ENCODE measurements at places on chromosomes 4 and X.

- no peak for DNase-seq
Observed at GRCh38 chr4:125184116-125184515, 130.6 kb upstream of the FAT4 start.

- DNase-seq = peak; percentile 22
Observed at GRCh38 chr4:73213916-73214653, 44.5 kb downstream of the ANKRD17 start.

GRCh38 chr4:100674976-100675375, 157.2 kb upstream of the EMCN start:
- DNase-seq = no peak

GRCh38 chr4:75429208-75429607, 85.0 kb downstream of the RCHY1 start:
- DNase-seq = no peak

DNA sequence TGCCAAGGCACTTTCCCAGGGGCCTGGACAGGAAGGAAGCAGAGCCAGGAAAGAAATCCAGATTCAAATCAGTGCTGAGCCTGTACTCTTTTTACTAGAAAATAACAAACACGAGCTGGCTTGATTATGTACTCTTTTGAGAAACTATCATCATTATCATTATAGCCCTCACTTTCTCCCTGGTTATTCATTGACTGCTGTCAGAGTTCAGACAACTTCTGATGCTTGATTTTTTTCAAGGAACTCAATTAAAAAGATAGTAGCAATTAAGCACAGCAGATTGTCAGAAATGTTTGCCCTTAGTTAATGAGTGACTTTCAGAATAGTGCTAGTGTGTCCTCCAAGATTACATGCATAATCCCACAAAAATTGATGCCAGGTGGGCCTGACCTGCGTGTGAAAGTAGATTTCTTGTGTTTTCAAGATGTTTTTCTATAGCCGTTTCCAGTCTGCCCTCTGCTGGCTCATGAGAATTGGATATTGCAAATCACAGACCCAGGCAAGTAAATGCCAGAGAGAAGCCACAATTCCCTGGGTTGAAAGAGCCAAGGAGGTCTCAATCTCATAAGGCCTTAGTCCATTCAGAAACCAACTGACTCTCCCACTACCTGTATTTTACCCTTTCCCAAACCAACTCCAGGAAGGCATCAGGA, 14.3 kb upstream of the PNPLA4 start:
- peak; percentile 2 for DNase-seq

- no peak for DNase-seq
Observed at GRCh38 chr4:151438154-151438553, 29.2 kb downstream of the FHIP1A start.

GRCh38 chrX:15815779-15816437, 25.6 kb downstream of the ZRSR2 start:
- DNase-seq = peak; percentile 25

DNA sequence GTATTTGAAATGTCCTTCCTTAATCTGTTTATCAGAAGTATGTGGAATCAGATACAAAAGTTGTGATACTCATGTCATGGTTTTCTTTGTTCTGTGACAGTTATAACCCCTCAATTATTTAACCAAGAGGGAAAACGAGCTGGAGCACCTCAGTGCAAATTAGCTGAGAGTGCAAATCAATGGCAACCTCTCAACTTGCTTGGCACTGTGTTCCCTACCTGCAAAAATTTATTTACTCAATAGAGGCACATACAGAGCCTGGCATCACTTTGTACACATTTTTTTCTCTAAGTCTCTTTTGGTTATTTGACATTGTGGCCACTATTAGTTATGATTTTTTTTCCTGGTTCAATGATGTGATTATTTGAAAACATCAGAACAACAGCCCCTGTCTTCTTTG, 186.2 kb downstream of the STIM2 start:
- DNase-seq = no peak

DNA sequence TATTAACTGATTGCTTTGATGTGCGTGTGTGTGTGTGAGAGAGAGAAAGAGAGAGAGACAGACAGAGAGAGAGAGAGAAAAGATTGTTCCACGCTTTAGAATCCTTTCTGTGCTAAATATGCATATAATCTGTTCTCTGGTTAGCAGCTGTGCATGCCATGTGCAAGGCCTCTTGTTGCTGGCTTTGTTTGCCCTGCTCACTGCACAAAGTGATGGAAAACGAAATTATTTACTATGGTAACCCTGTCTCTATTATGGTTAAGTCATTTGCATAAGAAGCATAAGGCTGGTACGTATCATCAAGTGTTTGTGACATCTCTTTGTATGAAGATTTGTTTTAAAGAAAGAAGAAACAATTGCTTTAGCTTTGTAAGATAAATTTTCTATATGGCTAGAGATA, 190.2 kb upstream of the POF1B start:
- DNase-seq = no peak

DNA sequence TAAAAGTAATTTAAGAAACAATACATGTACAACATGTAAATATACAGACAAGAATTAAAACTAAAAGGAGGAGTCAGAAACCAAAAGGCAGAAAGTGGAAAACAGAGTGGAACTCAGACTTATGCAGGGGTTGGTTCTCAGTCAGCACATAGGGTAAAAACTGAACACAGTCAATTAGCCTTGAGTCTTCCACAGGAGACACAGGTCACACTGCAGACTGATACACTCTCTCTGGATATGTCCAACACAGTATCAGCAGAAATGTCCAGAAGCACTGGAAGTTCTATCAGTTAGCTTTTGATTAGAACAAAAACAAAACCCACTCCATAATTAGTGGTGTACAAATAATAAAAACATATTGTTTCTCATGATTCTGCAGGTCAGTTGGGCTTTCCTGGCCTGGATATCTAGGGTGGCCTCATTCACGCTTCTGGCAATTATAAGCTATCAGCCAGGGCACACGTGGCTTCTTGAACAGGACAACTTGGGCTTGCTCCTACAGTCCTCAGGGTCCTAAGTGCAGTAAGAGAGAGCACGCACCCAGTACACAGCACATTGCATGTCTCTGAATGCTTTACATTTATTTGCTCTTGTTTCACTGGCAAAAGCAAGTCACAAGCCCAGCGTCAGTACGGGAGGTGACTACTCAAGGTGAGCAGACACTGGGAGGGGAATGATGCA, 21.6 kb downstream of the TEC start:
- DNase-seq = no peak

GRCh38 chr4:102007959-102008425, 217.5 kb downstream of the BANK1 start:
- no peak for DNase-seq

GRCh38 chr4:108327642-108328382, 159.1 kb upstream of the LEF1 start:
- DNase-seq = no peak

DNA sequence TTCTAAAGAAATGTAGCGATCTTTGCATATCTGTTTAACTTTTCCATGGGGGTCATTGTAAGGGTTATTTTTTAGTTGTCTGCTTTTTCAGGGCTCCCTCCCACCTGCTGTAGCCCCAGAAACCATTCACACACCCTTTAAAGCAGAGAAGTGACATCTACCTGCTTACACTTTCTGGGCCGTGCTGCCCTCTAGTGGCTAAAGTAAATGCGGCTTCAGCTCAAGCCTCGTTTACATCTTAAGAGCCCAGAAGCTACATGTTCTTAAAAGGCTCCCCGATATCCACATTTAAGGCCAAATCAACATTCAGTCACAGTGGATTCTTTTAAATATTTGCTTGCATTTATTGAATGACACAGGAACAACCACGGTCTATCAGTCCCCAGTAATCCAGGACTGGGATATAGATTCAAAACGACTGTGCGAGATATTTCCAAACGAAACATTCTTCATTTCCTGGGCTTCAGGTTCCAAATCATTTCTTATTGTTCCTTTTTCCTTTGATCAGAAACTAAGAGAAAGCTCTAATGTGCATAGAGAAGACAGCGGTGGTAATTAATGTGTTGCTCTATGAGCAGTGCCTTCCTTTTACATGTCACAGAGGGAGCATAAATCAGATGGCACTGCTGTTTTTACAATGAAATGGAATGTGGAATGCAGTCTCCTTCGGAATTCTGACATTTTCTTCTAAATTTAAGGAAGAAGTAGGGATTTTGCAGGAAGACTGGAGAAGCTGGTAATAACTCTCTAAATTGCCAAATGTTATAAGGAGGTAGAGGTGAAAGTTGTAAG, 119.9 kb downstream of the RASGEF1B start:
- DNase-seq = peak; percentile 54

DNA sequence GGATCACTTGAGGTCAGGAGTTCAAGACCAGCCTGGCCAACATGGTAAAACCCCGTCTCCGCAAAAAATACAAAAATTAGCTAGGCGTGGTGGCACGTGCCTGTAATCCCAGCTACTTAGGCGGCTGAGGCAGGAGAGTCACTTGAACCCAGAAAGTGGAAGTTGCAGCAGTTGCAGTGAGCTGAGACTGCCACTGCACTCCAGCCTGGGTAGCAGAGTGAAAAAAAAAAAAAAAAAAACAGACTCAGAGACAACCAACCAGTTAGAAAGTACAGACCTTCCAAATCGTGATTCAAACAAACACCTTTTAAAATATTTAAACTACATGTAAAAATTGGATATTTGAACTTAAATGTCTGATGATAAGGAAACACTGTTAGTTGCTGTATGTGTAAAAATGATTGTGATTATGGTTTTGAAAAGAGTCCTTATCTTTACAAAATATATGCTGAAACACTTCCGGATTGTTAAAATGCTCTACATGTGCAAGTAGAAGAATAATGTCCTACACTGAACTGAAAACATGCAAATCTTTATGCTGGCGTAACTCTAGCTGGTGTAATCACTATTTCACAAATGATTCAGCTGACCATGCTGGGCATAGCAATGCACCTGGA, 37.8 kb downstream of the SH3KBP1 start:
- DNase-seq = no peak

DNA sequence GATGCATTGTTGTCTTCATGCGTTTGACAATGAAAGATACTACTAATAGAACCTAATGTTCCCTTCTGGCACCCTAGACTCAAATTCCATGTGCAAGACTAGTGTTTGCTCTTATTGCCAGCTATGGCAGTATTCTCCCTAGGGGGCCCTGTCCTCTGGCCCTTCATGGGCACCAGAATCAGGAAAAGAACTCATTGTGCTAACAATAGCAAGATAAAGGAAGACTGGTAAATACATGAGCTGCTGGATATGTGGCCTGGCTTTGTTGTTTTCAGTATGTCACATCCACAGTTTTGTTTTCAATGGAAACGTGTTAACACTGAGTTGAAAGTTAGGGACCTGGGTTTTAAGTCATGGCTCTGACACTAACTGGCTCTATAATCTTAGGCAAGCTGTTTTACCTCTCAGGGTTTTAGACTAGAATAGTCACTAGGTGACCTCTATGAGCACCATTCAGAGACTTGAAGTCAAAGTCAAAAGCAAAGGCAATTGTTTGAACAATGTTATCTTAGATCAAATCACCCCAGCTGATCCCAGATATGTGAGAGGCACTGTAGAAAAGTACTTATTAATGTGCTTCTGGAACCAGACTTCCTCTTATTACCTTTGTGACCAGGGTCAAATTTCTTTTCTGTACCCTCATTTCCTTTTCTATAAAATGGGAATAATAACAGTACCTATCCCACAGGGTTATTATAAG, 253.7 kb upstream of the DIAPH2 start:
- DNase-seq = no peak

- DNase-seq = no peak
Observed at GRCh38 chr4:53507671-53508286, 83.5 kb downstream of the LNX1 start.

DNA sequence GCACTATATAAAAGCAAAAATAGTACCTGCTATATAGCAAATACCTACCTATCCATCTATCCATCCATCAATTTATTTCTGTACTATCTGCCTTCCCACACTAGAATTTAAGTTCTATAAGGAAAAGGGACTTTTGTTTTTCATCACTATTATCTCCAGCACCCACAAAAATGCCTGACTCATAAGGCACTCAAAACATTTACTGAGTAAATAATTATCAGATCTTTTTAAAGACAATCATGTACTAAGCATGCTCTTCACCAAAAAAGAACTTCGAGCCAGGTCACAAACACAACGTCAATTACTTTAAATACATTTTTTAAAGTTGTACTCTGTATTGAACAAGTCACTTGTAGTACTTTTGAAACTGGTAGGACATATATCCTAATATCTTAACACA, 119.9 kb downstream of the FBXW7 start:
- DNase-seq = peak; percentile 40

GRCh38 chrX:114390251-114390796, 193.6 kb upstream of the HTR2C start:
- DNase-seq = no peak

- DNase-seq = no peak
Observed at GRCh38 chr4:75634281-75634680, 4.0 kb upstream of the CDKL2 start.

DNA sequence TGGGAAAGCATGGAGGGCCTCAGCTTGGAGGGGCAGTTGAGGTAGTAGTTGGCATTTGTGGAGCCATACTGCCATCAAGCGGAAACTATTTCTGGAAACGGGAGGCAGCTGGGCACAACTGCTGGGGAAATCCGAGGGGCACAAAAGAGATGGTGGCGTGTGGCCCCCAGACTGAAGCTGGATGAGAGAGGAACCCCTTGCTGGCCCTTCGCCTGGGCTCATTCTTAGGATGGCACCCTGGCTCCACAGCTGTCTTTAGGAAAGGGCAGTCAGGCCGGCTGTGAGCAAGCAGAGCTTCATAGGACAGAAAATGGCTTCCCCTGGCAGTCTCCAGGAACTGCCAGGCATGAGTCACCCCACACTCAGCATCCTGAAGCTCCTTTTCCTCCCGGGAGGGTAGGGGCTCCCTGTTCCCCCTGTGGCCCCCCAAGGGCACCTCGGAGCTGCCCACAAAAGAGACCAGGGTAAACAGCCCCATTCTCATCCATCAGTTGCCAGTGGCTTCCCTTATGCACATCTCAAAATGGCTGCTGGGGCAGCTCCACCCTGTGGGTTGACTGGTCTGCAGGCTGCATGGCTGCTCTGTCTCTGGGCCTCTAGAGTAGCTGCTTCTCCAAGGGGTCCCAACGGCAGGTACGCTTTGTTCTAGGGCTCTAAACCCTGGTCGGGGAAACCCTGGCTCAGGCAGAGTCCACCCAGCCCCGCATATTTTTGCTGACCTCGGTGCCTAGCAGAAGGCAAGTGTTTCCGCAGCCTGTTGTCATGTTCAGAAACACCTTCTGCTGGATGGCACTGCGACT, 64.7 kb downstream of the NBDY start:
- DNase-seq = no peak

- no peak for DNase-seq
Observed at GRCh38 chrX:28058901-28059300, 77.7 kb upstream of the DCAF8L1 start.

DNA sequence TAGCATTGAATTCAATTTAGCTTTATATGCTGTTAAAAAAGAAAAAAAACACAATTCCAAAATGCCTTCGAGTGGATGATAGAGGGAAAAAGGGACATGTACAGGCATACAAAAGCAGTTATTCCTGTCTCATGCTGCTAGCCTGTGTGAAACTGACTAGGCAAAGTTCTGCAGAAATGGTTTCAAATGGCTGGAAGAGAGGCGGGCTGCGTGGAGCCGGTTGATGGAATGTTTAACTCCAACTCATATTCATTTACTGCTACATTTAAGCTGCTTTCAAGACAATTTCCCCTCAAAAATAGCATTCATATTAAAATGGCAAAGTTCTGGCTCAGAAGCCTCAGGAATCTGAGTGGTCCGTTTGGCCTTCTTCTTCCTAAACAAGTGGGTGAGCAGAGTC, 143.8 kb upstream of the PPARGC1A start:
- no peak for DNase-seq

GRCh38 chr4:13968723-13969122, 341.2 kb upstream of the BOD1L1 start:
- DNase-seq = no peak

- no peak for DNase-seq
Observed at GRCh38 chrX:30577362-30577991, at the start of gene TASL. Gene TASL (minus strand): TSS chrX:30577766. CDS start chrX:30560355, 17,411 bp downstream.

All from GM03348 (cell line).